ENCODE measurements at places on chromosomes 3 and 15.
A peak's percentile ranks its signal among the peaks of the same experiment; 100 is the strongest.

DNA sequence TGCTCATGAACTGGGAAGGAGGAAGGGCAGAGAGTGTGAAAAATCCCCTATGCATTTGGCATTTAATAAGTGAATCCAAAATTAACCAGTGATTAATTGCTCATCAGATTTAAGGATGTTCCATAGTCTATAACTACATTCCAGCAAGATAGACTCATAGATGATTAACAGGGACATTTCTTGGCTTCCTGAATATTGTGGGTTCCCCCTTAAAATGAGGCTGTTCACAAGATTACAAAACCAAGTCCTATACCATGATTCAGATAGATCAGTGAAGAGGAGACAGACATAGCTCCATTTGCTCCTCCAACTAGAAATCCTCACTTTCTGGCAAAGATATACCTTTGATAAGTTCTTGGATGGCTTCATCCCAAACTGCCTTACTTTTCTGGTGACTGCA lies 15.4 kb downstream of the RASGRP1 start:
- no peak for DNase-seq

DNA sequence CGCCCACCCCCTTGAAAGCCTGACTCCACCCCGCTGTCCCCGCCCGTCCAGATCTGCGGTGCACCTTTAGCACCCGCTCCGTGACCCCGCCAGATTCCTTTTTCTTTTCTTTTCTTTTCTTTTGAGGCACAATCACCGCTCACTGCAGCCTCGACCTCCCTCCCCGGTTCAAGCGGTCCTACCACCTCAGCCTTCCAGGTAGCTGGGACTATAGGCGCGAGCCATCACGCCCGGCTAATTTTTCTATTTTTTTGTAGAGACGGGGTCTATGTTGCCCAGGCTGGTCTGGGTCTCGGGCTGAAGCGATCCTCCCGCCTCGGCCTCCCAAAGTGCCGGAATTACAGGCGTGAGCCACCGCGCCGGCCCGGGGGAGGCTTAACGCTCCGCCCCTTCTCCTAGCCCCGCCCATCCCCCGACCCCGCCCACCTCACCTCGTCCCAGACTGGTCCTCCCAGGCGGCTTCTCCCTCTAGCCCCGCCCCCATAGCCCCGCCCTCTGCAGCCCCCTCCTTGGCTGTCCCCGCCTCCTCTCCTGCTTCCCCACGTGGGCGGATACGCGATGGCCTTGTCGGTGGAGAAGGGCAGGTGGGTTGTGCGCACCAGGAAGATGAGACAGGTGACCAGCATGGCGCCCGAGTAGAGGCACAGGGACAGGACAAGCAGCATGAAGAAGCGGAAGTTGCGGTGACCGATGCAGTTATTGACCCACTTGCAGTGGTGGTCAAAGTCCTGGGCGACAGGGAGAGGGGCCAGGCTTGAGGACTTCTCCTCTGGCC lies 3.2 kb downstream of the ZDHHC19 start:
- peak; percentile 99 for DNase-seq

DNA sequence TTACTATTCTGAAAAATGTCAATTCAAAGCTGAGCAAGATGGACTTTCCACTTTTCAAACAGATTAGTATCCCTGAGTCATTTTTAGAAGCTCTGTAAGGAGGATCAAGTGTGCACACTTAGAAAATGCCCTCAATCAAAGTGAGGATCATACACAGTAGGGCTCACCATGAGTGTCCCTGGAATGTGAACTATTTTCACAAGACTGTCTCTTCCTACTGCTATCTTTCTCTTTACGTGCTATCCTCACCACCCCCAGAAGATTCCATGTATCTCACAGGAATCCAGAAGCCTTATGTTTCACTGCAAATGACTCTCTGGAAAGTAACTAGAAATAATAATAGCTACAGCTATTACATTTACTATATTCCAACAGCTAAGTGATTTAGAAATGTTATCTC lies 349.9 kb upstream of the TGFBR2 start:
- no peak for DNase-seq

DNA sequence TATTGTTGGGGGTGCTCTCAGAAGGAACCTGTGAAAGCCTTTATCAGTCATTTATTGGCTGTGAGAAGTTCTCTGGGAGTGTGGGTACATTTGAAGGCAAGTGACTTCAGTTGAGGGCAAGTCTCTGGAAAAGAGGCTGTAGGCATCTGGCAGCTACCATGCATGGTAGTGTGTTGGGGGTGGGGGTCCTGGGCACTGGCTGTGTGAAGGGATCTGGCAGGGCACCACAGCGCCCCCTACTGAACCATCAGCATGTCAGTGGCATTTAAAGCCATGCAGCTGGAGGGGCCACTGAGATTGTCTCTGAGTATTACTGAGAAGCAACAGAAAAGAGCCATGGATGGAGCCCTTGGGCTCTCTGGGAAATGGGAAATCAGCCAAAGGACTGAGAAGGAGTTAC lies 30.6 kb downstream of the CRTAP start:
- peak; percentile 75 for DNase-seq

DNA sequence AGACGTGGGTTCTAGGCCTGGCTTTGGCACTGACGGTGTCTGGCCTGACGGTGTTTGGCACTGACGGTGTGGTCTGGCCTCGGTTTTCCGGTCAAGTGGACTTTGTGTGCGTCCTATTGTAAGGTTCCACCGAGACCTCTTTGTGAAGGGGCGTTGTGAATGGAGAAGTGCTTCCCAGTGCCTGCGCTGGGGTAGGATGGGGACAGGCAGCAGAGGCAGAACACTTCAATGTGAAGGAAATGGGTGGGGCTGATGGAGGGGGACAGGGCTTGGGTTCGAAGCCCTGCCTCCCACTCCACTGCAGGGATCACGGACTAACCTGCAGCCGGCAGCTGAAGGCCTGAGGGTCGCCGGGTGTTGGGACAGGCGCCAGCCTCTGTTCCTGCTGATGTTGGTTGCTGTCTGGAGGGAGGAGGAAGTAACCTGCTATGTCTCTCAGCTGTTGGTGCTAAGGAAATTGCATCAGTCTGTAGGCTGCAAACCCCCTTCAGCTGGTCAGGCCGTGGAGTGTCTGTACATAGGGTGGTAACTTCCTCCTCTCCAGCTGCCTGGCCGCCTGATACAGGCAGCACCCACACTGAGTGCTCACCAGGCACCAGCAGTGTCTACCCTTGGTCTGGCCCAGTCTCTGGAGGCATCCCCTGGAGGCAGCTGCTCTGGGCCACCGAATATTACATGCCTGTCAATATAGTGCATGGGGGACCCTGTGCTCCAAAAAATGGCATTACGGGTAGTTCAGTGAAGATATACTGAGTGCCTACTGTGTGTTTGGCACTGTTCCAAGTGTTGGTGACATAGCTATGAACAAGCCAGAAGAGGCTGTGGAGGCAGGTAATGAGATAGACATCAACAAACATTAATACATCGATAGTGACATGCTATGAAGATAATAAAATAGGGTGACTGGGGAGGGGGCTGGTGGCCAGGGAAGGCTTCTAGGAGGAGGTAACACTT lies 1.1 kb downstream of the TM6SF1 start:
- peak; percentile 56 for DNase-seq

GRCh38 chr3:153273217-153273616 lies 111.2 kb downstream of the RAP2B start:
- DNase-seq, result no peak

GRCh38 chr3:129878355-129878754 lies 15.2 kb downstream of the TMCC1 start:
- no peak for DNase-seq

DNA sequence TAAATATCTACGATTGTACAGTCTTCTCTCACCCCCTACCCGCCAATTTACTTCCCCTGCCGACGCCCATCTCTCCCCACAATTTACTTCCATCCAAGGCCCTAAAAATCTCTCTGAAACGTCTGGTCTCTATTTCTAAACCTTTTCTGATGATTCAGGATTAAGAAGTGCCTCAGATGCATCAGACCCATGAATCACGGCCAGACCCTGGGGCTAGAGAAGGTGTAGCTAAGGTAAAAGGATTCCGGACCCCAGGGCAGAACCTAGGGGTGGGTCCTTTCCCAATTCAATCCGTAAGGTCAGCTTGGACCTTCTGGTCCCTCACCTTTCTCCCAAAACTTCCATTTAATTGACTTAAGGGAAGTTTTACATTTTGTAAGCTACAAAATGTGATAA lies 46.4 kb downstream of the LRIG1 start:
- DNase-seq, result no peak

DNA sequence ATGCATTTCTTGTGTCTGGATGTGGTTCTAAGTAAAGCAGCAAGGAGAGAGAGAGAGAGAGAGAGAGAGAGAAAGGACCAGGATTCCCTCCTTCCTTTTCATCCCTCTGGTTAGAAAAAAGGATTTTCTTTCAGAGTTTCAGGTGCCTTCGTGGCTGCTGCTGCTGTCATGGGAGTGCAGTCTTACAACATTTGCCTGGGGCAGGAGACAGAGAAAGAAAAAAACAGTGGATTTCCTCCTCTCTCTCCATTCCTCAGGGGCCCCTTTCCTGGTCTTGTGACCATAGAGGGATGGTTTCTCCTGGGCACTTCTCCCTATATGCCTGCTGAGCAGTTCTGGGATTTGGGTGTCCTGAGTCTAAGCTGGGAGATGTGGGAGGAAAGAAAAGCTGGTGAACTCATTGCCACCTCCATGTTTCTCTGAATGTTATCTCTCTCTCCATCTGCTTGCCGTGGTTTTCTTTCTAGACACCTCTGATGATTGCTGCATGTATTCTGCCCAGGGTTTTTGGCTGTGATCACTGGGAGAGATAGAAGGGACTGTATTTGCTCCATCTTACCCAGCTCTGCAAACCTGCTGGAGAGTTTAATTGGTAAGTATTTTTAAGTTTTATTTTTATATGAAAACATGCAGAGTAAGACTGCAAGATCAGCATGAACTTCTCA lies 142.4 kb upstream of the RGMA start:
- no peak for DNase-seq

GRCh38 chr3:20510396-20510795 lies 324.4 kb upstream of the SGO1 start:
- no peak for DNase-seq

GRCh38 chr3:9778143-9779074 lies 8.7 kb upstream of the CAMK1 start:
- no peak for DNase-seq

DNA sequence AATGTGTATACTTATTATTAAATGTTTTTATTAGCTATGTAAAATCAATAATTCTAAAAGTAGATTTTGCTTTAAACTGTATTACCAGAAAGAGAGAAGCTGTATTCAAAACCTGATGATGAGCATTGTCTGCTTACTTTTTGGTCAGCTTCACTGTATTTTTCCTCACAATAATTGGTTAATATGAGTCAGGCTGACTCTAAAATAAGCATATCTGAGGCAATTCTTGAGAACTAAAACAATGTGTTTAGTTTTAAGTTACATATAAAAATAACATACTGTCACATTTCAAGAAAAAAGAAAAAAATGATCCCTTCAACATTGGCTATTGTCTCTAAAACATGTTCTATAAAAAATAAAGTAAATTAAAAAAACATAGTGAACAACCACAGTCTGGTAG lies 66.1 kb downstream of the EPHA3 start:
- DNase-seq, result no peak

GRCh38 chr3:71874618-71875017 lies 89.7 kb upstream of the PROK2 start:
- no peak for DNase-seq

- DNase-seq, result peak; percentile 90
Measured at GRCh38 chr3:47780741-47781684, 680 bp downstream of the SMARCC1 start.

DNA sequence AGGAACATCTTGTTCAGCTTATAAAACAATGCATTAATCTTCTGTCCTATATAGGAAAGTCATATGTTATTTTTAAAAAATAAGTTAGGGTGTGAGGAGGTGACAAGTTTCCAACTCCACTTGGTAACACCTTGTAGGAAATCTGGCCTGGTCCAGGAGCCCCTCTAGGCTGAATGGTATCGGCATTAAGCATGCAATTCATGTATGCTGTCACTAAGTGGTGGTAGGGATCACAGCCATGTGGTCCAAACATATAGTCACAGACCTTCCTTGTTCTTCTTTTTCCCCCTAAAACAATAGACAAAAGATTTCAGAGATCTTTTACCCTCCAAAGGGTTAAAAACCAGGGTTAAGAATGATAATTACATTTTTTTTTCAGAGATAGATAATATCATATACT lies 4.2 kb upstream of the APBA2 start:
- DNase-seq, result no peak

DNA sequence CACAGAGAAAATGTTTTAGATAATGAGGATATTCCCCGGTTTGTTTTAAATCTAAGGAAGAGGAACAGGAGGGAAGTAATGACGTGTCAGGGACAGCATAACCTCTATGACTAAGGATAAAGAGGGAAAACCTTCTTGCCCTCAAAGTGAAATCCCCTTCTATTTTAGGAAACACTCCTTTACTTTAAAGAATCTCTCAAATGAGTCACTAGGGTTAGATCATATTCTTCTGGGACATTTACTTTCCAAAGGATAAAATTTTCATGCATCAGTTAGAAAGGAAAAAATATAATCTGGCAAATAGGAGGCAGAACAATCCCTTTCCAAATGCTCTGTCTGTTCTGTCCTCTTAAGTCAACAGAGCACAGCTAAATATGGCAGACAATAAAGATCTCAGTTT lies 43.2 kb upstream of the UBE2E2 start:
- DNase-seq, result no peak

DNA sequence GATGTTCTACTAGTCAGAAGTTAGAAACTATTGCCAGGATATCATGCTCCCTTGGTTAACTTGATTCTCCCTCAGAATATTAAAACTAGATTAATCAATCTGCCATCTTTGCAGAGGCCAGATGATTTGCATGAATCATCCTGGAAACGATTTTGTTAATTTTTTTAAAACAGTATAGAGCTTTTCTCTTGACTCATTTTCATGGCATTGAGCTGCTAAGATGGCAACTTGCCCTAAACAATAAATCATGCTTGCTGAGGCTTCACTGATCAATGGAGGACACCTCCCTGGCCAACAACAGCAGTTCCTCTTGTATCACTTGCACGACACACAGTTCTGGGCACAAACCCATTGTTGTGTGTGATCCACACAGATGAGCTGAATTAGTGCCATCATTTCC lies 109.1 kb downstream of the COL6A6 start:
- no peak for DNase-seq

- peak; percentile 5 for DNase-seq
Measured at GRCh38 chr3:152307829-152308474, 39.2 kb downstream of the MBNL1 start.

- no peak for DNase-seq
Measured at GRCh38 chr3:46206282-46207015, 1.7 kb downstream of the CCR1 start.

GRCh38 chr15:92839696-92840095 lies 60.4 kb upstream of the CHD2 start:
- DNase-seq, result no peak

GRCh38 chr3:183375787-183376186 lies 52.6 kb downstream of the MCF2L2 start:
- DNase-seq, result no peak

- DNase-seq, result no peak
Measured at GRCh38 chr3:56688191-56688590, 5.1 kb upstream of the TASOR start.

- no peak for DNase-seq
Measured at GRCh38 chr3:25043749-25044148, 384.3 kb upstream of the RARB start.
